Right kidney (tissue), 9 donors: ENCODE measurements at places on chromosomes 7 and 10.

DNA sequence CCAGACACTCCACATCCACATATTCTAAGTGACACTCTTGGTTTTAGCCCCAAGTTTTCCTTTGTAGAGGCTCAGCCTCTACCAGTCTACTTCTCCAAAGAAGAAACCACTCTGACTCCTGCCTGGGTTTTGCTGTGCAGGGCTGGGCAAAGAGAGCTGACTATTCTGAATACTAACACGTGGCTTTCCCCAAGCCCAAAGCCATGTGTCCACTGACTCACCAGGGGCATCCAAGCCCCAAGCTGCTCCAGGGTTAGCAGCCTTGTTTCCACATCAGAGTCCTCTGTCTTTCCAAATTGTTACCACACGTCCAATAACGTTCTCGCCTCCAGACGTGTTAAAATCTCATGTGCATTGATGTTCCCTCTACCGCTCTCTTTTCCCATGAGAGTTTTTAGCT lies 8.7 kb downstream of the GALNTL5 start:
- no peak for DNase-seq

DNA sequence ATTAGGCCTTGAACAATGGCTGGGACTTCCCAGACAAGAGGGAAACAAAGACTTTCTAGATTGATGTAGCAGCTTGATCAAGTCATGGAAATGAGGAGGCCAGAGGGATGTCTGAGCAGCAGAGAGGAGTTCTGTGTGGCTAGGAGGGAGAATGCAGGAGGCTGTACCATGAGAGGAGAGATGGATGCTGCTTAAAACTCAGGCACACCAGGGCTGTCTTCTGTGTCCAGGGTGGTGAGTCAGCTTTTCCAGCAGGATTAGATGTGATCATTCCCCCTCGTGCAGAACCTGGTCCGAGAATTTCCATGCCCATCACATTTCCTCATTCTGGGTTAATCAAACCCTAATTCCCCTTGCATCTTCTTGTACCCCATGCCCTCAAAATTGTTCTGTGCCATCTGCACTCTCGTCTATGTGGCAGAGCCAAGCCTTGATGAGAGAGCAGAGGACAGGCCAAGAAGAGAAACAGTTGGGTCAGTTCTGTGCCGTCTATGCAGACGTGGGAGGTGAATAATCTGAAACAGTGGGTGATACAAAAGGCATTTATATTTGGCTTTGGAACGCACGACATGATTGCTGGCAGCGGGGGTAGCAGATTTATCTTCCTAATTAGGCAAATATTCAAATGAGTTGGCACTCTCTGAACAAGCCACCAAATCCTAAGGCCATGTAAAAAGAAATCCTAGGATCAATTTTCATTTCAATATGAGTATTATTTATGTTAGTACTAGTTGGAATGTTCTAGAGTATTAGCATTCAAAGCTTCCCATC lies 160.7 kb downstream of the TMEM178B start:
- no peak for DNase-seq

- DNase-seq = no peak
Observed at GRCh38 chr7:92737706-92738105, 98.7 kb downstream of the CDK6 start.

DNA sequence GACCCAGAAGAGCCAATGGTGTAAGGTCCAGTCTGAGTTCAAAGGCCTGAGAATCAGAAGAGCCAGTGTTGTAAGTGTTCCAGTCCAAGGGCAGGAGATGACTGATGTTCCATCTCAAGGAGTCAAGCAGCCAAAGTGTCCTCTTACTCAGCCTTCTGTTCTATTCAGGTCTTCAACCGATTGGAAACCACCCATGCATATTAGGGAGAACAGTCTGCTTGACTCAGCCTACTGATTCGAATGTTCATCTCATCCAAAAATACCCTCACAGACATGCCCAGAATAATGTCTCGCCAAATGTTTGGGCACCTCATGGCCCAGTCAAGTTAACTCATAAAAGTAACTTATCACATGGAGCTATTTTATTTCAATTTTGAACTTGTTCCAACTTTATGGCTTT lies 2.9 kb upstream of the WDFY4 start:
- DNase-seq = no peak
